ENCODE measurements at places on chromosomes 2 and 18.

DNA sequence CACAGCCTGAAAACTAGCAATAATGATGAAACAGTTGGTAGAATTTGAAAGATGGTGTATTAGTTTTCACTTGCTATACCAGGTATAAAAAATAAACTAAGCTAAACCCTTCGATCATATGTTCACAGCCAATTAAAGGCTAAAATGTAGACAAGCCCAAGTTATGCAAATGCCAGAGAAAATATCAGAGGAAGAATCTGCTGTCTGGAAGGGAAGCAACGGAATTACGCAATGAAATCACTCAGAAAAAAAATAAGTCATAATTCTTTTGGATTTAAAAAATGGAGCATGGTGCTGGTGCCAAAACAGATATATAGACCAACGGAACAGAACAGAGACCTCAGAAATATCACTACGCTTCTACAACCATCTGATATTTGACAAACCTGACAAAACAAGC is 108.3 kb downstream of the ARL4C start:
- no peak for DNase-seq

DNA sequence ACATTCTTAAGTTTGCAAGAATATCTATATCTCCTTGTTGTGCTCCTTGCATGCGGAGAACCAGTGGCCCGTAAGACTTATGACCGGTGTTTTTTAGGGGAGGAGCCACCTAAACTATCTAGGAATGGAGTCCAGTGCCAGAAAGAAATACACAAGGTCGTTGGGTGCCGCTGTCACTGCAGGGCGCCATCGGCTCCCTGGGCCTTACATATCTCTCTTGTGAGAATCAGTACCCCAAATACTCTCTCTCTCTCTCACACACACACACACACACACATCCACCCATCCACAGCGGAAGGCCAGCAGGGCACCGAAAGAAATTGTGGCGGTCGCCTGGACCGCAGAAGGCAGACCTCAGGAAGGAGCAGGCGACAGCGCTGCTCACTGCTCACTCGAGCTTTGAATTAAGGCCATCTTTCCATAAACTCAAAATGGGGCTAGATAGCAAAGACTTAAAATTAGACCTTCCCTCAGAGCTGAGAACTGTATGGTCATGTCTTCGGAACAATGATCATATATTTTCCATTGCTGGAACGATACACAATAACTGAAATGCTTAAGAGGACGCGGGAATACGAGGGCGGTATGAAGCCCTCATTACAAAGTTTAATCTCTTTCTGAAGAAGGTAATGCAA is 10.4 kb downstream of the NR4A2 start:
- DNase-seq, result no peak

GRCh38 chr2:12259493-12259892 is 457.2 kb upstream of the TRIB2 start:
- DNase-seq, result no peak

DNA sequence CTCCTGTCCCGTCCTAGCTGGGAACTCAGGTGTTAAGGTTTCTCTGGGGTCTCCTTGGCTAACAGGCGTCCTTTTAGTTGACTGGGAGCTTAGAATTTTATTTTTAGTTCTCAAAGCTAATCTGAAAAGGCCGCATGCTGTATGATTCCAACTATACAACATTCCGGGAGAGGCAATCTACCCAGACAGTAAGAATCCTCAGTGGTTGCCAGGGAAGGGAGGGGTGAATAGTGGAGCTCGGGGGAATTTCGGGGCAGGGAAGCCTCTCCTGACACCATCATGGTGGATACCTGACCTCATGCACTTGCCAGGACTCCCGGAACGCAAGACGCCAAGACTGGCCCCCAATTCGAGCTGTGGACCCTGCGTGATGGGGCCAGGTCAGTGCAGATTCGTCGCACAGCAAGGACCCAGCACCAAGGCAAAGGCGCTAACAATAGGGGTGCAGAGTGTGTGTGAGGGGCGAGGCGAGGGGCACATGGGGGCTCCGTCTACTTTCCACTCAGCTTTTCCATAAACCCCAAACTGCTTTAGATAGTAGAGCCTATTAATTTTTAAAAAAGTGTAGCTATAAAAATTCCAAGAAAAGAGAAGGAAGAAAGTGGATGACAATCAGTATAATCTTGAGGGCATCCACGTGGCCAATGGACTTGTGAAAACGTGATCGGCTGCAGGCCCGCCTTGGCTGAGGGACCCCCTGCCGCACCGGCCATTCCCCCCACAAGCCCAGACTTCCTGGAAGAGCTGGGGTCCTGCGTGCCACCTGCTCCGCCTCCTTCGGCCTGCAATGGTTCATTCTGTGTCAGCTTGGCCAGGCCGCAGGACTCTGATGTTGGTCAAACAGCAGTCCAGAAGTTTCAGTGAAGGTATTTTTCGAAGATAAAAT is 17.3 kb downstream of the PDCD1 start:
- no peak for DNase-seq

DNA sequence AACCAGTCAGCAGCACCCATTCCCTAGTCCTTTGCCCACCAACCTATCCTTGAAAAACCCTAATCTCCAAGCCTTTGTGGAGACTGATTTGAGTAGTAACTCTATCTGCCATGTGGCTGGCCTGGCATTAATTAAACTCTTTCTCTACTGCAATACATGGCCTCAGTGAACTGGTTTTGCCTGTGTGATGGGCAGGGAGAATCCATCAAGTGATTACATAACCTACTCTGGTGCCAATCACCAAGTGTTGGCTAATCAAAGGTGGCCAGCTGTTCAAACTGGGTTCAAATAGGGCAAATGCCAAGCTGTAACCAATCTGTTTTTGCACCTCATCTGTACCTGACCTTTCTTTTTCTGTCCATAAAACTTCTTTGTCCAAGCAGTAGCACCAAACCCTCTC is 139.8 kb upstream of the XPO1 start:
- DNase-seq, result no peak

DNA sequence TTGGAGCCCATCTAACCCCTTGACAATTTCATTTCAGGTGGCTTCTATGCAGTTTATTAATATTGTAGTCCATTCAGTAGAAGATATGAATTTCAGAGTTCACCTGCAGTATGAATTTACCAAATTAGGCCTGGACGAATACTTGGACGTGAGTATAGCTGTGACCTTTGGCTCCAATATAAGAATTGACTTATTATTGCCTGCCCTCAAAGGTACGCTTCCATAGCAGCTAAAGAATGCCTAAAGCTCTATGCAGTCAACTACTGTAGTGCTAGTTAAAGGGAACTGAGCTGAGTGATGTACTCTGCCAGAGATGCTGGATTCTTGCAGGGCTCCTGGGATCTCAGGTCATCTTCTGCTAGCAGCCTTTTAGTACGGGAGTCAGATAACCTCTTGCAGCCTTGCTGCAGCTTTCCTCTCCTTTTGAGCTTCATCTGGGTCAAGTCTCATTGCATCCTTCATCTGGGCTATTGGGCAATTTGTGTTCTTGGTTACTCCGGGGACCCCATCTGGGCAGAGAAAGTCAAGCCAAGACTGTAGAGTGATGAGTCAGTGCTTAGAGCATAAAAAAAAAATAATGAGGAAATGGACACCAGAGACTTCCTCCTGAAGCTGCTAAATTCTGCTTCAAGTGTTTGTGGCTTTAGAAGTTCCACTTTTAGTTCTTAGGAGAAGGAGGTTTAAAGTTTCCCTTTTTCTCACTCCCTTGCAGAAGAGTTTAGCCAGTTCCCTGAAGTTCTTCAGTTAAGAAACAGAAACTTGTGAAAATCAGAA is 105.6 kb downstream of the PRPF40A start:
- DNase-seq, result no peak

DNA sequence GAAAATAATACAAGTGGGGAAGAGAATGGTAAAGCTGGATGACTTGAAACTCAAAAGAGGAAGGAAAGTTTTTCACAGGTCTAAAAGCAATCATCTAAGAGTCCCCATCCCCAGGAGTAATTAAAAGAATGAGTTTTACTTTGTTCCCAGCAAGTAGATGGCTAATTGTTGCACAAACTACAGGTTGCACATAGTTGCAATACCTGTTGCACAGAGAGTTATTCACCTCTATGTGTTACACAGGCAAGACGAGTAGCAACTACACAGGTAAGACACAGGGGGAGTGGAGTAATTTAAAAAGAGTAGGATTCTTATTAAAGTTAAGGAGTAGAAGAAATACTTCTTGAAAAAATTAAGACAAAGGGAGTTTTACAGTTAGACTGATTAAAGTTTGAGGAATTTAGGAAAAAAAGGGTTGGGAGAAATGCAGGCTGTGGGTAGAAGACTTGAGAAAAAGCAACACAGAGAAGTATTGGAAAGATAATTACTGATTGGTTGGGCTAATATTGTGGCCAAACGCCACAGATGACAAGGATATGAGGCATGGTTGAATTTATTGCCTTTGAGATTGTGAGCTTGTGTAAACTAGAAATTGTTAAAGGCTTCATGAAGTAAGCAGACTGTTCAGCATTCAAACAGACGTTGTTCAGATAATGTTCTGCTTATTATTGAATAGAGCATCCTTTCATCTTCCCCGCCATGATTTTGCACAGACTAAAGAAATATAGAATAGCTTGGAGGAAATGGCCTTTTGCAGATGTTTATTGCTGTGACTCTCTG is 699.3 kb downstream of the NR4A2 start:
- no peak for DNase-seq

- no peak for DNase-seq
These were observed 9.3 kb upstream of the KCNS3 start for GRCh38 chr2:17869128-17869527.

- peak; percentile 25 for DNase-seq
These were observed 156.7 kb downstream of the GALNT14 start for GRCh38 chr2:30981510-30981909.

DNA sequence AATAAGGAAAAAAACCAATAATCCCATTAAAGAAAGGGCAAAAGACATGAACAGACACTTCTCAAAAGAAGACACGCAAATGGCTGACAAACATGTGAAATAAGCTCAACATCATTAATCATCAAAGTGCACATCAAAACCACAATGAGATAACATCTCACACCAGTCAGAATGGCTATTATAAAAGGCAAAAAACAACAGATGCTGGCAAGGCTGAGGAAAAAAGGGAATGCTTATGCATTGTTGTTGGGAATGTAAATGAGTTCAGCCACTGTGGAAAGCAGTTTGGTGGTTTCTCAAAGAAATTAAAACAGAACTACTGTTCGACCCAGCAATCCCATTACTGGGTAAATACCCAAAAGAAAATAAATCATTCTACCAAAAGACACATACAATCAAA is 285.6 kb downstream of the NR4A2 start:
- DNase-seq, result no peak

DNA sequence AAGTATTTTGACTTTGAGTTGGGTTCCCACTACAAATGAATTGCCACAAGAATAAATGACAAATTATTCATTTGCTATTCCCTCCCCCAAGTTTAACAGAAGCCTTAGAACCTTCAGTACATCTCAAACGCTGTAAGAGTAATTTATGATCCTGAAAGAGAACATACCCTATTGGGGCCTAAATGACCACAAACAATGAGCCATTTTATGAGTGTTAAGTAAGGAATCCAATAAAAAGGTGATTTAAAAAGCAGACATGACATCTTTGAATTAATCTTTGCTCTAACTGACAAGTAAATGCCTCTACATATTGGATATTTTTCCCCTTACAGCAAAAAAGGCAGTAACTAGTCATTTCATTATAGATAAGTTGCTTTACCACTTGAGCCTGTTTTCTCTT is 136.9 kb downstream of the NRXN1 start:
- no peak for DNase-seq

DNA sequence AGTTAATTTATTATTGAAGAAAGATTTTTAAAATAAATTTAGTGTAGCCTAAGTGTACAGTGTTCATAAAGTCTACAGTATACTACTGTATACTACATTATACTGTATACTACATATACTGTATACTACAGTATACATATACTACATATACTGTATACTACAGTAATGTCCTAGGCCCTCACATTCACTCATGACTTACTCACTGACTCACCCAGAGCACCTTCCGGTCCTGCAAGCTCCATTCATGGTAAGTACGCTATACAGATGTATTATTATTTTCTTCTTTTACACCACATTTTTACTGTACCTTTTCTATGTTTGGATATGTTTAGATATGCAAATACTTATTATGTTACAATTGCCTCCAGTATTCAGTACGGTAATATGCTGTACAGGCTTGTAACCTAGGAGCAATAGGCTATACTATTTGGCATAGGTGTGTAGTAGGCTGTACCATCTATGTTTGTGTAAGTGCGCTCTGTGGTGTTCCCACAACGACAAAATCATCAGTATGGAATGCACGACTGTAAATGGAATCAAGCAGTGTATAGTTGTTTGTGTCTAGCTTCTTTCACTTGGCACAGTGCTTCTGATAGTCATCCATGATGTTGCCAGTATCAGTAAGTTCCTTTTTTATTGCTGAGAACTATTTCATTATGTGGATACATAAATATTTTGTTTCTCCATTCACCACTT is 245.7 kb downstream of the MTX2 start:
- DNase-seq, result no peak

DNA sequence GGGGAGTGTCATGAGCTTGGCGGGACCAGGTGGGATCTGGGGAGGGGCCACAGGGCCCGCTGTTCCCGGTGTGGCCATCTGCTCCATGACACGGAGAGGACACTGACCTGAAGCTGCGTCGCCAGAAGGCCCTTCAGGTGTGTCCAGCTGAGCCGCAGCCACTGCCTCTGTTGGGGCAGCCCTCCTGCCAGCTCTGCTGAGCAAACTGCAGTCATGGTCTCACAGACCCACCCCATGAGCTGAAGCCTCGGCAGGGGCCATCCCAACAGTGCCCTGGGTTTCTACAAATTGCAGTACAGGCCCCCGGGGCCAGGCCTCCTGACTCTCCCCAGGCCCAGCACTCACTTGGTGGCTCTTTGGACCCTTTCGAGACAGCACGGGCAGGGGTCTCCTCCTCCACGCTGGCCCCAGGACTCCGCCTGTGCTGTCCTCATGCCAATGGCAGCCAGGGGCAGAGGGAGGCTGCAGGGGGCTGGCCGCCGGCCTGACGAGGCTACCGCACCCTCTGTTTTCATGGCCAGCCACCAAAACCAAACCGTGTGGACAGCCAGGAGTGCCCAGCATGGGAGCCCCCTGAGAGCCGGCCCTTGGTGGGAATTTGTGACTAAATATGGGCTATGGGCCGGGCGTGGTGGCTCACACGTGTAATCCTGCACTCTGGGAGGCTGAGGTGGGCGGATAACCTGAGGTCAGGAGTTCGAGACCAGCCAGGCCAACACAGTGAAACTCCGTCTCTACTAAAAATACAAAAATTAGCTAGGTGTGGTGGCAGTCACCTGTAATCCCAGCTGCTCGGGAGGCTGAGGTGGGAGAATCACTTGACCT is 175.2 kb upstream of the SALL3 start:
- no peak for DNase-seq

DNA sequence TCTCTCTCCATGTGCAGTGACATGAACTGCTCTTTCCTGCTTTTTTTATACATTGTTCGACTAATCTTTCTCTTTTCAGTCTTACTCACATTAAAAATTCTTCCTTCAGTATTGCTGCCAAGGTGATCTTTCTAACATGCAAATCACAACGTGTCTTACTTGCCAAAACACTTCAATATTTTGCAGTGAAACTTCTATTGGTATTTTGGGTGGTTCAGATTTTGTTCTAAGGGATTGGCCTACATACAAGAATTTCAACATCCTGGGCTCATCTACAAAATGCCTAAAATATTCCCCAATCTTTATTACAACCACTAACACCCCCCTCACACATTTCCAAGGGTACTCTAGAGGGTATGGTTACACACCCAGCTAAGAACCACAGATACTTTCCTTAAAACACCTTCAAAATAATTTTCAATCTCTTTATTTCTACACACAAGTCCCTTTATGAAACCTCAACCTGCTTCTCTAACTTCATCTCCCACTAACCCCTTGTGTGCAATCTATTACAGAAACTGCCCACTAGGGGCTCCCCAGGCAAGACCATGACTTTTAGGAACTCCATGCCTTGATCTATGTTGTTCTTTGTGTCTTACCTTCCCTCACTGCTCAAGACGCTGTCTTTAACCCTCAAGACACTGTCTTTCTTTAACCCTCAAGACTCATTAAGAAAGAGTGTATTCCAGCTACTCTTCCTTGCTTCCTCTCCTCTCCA is 50.9 kb downstream of the COL3A1 start:
- peak; percentile 66 for DNase-seq

All from GM23338 (cell line).